Stimulated activated CD8-positive, alpha-beta memory T cell treated with anti-CD3 and anti-CD28 coated beads, Interleukin-2, amount 100 ng/mL, for 48 hours (primary cell): ENCODE measurements at places on chromosomes 6 and 20.

DNA sequence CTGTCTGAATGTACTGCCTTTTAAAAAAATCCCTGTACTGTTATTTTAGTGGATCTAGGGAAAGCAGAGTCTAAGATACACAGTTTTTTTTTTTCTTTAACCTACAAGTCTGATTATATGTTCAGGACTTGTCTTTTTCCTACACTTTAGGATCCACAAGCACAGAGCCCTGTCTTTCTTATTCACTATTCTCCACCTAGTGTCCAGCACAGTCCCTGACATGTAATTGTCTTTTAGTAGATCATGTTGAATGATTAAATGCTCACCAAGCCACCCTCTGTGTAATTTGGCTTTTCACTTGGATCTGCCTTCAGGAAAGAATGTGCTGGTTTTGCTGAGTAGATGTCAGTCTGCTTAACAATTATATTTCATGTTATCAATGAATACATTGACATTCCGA is 35.8 kb upstream of the YWHAB start:
- no peak for DNase-seq

GRCh38 chr6:30908700-30909099 is 693 bp downstream of the GTF2H4 start:
- no peak for DNase-seq

DNA sequence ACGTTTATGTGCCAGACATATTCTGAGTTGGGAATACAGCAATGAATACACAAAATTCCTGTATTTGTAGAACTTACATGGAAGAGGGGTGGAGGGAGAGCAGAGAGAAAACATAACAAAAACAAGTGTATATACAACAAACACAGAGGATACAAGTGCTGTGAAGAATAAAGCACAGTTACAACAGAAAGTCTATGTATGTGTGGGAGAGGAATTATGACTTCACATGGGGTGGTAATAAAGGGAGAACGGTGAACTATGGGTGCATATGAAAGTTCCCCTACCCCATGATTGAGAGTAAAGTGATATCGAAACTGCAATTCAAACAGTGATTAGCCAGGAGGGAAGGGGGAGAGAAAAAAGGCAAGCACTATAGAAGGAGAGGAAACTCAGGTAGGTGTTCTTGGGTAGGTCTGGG is 24.6 kb downstream of the HBS1L start:
- DNase-seq, result no peak

DNA sequence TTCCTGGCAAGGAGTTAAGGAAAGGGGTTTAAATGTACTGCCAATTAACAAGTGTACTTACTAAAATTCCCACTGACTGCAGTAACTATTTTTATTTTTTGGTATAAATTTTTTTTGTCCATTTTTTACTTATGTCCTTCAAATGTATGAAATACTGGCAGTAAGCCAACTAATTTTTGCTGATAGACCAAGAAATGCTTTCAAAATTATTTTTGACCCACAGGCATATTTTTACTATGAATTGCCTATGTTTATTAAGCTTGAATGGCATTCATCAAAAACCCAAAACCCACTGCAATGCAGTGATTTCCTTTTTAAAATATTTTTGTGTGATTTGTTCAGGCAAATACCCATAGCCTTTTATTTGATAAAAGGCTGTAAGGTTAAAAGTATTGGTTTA is 560.1 kb downstream of the UTRN start:
- no peak for DNase-seq

GRCh38 chr20:19074828-19075516 is 137.5 kb upstream of the SLC24A3 start:
- DNase-seq, result no peak
